ENCODE measurements at places on chromosomes 13 and 19.
A peak's percentile ranks its signal among the peaks of the same experiment; 100 is the strongest.

DNA sequence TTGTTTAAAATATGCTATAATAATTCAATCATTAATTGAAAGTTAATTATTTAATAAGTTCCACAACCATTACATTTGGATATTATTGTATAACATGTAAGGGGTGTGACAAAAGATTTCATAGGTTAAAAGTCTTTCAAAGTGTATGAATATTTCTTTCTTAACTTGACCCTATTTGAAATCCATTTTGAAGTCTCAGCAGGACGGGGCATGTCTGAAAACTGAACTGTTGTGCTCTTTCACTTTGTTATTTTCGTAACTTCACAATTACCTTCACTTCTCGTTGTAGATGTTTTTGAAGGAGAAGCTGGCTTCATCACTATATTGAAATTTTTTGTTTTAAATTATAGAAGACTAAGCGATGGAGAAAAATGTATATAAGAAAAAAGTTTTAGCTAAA lies 1775.7 kb downstream of the PCDH9 start:
- no peak for DNase-seq
- no peaks in the 10 kb centered on the region for H3K27me3 ChIP-seq
- H3K36me3 ChIP-seq, result no peaks in the 10 kb centered on the region
- no peak overlapping the region for H3K27ac ChIP-seq
- H3K4me1 ChIP-seq, result no peaks in the 10 kb centered on the region

DNA sequence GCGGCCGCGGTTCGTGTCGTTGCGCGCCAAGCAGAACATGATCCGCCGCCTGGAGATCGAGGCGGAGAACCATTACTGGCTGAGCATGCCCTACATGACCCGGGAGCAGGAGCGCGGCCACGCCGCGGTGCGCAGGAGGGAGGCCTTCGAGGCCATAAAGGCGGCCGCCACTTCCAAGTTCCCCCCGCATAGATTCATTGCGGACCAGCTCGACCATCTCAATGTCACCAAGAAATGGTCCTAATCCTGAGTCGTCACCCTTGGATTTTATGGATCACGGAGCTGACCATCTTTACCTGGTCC lies 475 bp downstream of the MRPL57 start:
- no peaks in the 10 kb centered on the region for H3K36me3 ChIP-seq
- H3K4me3 ChIP-seq, result peak overlapping the region; percentile 82
- peak overlapping the region; percentile 94 for H3K27ac ChIP-seq
- H3K4me1 ChIP-seq, result peaks cover 19% of the 10 kb centered on the region

DNA sequence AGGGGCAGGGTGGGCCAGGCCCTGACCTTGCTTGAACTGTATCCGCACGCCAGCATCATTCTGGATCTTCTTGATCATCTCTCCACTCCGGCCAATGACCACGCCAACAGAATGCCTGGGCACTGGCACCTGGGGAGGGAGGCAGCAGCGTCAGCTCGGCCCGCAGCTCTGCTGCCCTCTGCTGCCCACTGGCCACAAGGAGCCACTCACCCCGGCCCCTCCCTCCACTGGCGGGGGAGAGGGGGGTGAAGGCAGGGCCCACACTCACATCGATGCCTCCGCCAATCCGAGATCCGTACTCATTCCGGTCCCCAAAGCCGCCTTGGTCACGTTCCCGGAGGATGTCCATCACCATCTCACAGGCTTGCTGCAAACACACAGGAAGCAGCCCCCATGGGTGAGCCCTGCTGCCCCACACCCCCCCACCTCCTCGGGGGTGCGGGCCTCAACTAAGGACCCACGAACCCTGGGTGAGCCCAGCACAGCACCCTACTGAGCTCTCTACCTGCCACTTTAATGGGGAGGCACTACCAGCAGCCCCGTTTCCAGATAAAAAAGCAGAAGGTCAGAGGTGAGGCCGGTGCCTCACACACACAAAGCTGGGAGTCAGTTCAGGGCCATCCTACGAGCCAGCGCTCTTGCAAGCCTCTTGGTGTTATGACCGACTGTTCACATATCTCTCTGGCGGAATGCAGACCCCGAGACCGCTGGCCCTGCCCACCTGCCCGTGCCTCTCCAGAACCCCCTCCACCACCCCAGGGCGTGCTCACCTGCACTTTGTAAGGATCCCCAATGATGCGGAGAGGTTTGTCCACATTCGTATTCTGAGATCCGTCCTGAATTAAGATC lies 6.7 kb downstream of the KHSRP start:
- no peak overlapping the region for H3K4me3 ChIP-seq
- no peak overlapping the region for H3K27ac ChIP-seq
- peaks cover 87% of the 10 kb centered on the region for H3K36me3 ChIP-seq
- H3K4me1 ChIP-seq, result peaks cover 22% of the 10 kb centered on the region

DNA sequence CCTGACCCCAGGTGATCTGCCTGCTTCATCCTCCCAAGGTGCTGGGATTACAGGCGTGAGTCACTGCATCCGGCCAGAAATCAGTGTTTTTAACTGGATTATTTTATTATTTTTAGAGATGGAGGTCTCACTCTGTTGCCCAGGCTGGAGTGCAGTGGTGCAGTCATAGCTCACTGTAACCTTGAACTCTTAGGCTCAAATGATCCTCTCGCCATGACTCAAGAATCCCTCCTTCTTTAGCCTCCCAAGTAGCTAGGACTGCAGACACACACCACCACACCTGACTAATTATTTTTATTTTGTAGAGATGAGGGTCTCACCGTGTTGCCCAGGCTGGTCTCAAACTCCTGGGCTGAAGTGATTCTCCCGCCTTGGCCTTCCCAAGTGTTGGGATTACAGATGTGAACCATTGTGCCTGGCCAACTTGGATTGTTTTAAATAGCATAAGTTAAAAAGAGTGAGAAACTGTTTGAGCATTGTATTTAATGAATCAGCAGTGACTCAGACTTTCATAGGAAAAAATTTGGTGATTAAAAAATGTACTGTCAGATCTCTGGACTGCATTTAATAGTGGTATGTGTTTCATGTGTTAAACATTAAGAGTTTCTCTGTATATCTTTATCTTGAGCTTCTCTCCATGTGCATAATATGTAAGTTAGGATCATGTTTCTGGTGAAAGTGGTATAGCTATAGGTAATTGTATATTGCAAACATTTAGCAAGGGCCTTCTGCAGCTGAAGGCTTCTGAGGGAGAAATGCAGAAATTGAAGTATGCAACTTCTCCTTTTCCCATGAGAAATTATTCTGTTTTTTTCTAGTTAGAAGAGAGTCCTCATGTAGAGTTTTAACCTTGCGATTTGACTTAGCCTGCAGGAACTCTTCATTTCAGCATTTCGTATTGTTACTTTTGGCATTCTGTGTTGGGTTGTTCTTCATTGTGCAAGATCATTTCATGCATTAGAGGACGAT lies 121.2 kb downstream of the PCCA start:
- DNase-seq, result no peak
- no peaks in the 10 kb centered on the region for H3K27me3 ChIP-seq
- H3K4me1 ChIP-seq, result no peaks in the 10 kb centered on the region
- no peak overlapping the region for H3K4me3 ChIP-seq
- no peaks in the 10 kb centered on the region for H3K36me3 ChIP-seq

GRCh38 chr13:113947311-113948033 lies 26.4 kb downstream of the C13orf46 start:
- DNase-seq, result peak; percentile 68
- H3K27ac ChIP-seq, result no peak overlapping the region
- H3K27me3 ChIP-seq, result no peaks in the 10 kb centered on the region
- H3K36me3 ChIP-seq, result no peaks in the 10 kb centered on the region
- H3K4me1 ChIP-seq, result no peaks in the 10 kb centered on the region

GRCh38 chr13:28574617-28575142 lies 79.8 kb upstream of the FLT1 start:
- H3K27ac ChIP-seq, result no peak overlapping the region
- H3K4me1 ChIP-seq, result no peaks in the 10 kb centered on the region
- no peaks in the 10 kb centered on the region for H3K27me3 ChIP-seq
- no peak for DNase-seq
- no peak overlapping the region for H3K4me3 ChIP-seq

- H3K4me1 ChIP-seq, result peaks cover 59% of the 10 kb centered on the region
- peak overlapping the region; percentile 93 for H3K4me3 ChIP-seq
- DNase-seq, result peak; percentile 13
- no peaks in the 10 kb centered on the region for H3K27me3 ChIP-seq
- H3K36me3 ChIP-seq, result no peaks in the 10 kb centered on the region
Observed at GRCh38 chr19:18833849-18834643, 2.3 kb downstream of the UPF1 start.

DNA sequence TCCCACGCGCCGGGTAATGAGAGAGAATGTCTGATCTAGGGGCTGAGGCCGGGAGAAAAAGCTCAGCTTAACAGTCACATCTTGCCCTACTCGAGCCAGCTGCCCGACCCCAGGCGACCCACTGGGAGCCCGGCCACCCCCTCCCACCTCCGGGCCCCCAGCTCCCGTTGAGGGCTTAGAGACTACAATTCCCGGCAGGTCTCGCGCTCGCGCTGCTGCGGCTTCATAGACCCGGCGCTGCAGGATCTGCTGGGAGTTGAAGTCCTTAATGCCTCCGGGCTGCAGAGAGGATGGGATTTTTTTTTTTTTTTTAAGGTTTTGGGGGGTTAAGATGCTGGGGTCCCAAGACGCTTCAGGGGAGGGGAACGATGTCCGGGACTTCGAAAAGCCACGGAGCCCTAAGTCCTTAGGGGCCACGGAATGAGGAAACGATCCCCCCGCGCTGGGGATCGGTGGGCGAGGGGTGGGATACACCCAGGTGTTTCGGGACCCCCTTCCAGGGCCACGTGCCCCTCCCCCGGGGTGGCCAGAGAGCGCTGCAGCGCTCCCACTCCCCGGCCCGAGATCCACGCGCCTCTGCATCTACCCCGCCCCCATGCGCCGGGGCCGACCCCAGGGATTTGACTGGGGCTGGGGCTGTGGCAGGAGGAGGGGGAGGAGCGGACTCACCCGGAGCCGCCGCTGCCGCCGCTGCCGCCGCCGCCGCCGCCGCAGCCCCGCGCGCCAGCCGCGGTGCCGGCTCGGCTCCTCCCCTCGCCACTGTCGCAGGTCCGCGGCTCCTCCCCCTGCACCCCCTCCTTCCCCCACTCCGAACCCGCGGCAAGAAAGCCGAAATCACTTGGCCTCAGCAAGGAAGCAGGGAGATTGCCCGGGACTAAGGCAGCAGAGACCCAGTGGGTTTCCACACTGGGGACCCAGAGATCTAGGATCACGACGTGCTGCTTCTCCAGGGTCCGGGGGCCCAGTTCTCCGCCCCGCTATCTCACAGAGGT lies at the start of gene SYT3:
SYT3 (minus strand) TSS at position 761 of the 992 bp plus-strand sequence. CDS start 2,470 bp downstream, outside the sequence.
- H3K4me1 ChIP-seq, result peaks cover 9% of the 10 kb centered on the region
- peaks cover 12% of the 10 kb centered on the region for H3K27me3 ChIP-seq
- no peak for DNase-seq
- H3K4me3 ChIP-seq, result peak within 1 kb of the TSS; percentile 13
- H3K27ac ChIP-seq, result no peak within 1 kb of the TSS

DNA sequence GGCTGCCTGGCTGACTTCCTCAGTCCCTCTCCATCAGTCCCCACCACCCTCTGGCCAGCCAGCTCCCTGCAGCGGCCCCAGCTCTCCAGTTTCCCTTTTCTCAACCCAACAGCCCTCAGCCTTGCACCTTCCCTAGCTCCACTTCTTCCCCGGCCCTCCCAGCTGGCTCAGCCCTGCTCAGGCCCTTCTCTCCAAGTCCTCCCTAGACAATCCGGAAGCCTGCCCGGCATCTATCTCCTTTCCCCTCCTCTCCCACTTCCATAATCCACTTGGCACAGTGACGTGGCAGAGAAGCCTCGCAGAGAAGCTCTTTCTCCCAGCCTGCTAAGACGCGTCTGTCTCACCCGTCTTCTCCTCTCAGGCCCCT lies 1.1 kb downstream of the UBXN6 start:
- peaks cover 35% of the 10 kb centered on the region for H3K36me3 ChIP-seq
- peak; percentile 42 for DNase-seq
- H3K4me3 ChIP-seq, result peak overlapping the region; percentile 86
- peak overlapping the region; percentile 96 for H3K27ac ChIP-seq

- H3K4me1 ChIP-seq, result no peaks in the 10 kb centered on the region
- H3K27me3 ChIP-seq, result peaks cover 48% of the 10 kb centered on the region
- no peak overlapping the region for H3K4me3 ChIP-seq
- DNase-seq, result peak; percentile 80
- no peak overlapping the region for H3K27ac ChIP-seq
Observed at GRCh38 chr19:15584541-15585115, 30.4 kb upstream of the CYP4F8 start.

DNA sequence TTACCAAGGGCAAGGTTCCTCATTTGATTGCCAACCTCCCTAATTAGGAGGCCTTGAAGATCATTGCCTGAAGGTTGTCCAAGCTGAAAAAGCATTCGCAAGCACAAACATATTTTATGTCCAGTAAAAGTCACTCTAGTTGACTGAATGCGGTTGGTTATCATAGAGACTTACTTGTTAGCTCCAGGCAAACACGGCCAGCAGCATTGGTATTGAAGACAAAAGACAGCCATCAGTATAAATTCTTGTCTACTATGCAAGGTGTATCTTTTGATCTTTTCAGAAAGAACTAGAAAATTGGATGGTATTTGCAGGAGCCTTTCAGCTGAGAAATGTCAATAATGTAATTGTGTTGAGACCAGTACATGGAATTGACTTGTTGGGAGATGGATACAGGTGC lies 129.9 kb downstream of the GPC6 start:
- no peak for DNase-seq
- H3K27ac ChIP-seq, result no peak overlapping the region
- no peak overlapping the region for H3K4me3 ChIP-seq
- H3K27me3 ChIP-seq, result no peaks in the 10 kb centered on the region

- H3K4me3 ChIP-seq, result no peak overlapping the region
- no peaks in the 10 kb centered on the region for H3K27me3 ChIP-seq
- H3K4me1 ChIP-seq, result peaks cover 1% of the 10 kb centered on the region
- H3K27ac ChIP-seq, result no peak overlapping the region
Observed at GRCh38 chr13:21450936-21451335, 8.2 kb downstream of the ZDHHC20 start.

DNA sequence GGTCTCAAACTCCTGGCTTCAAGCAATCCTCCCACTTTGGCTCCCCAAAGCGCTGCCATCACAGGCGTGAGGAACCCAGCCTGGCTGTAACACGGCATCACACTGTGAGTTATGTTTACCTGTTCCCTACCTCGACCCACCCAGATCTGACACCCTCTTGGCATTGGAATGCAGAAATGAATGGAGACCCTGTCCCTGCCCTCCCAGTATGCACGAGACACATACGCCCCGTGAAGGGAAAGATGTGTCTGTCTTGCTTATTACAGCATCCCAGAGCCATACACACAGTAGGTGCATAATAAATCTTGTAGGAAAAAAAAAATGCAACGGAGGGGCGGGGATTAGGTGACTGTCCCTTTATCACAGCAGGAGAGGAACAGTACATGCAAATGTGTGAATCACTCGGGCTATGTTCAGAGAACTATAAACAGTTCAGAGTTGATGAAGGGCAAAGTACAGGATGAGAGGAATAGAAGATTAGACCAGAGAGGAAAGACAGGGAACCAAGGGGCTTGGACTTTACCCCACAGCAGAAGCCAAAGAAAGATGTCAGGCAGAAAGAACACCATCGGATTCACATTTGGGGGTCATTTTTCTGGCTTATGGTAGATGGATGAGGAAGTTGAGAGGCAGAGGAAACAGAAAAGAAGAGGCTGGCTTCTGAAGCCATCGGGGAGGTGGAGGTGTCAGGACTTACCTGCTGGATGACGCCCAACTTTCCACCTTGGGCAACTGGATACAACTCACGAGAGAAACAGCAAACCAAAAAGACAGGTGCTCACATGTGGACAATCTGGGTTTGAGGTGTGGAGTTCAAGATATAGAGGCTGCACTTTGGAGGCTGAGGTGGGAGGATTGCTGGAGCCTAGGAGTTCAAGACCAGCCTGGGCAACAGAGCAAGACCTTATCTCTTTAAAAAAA lies 94.3 kb downstream of the INSR start:
- H3K27ac ChIP-seq, result peak overlapping the region; percentile 66
- H3K36me3 ChIP-seq, result no peaks in the 10 kb centered on the region
- H3K27me3 ChIP-seq, result no peaks in the 10 kb centered on the region
- H3K4me1 ChIP-seq, result peaks cover 8% of the 10 kb centered on the region

GRCh38 chr19:22422211-22422610 lies at the start of gene ZNF98:
Gene ZNF98, minus strand, starts transcription at chr19:22422346. Its CDS starts 122 bp downstream, at chr19:22422224.
- DNase-seq, result peak; percentile 32
- H3K27me3 ChIP-seq, result no peaks in the 10 kb centered on the region
- no peaks in the 10 kb centered on the region for H3K36me3 ChIP-seq
- H3K4me1 ChIP-seq, result no peaks in the 10 kb centered on the region
- H3K4me3 ChIP-seq, result peak within 1 kb of the TSS; percentile 53

Measured in heart left ventricle (tissue), 16 donors.